Activated CD4-positive, alpha-beta T cell treated with anti-CD3 and anti-CD28 coated beads for 4 hours (primary cell): ENCODE measurements at places on chromosomes 3 and 15.

GRCh38 chr3:168085491-168086119 is 10.1 kb downstream of the GOLIM4 start:
- no peak for DNase-seq

DNA sequence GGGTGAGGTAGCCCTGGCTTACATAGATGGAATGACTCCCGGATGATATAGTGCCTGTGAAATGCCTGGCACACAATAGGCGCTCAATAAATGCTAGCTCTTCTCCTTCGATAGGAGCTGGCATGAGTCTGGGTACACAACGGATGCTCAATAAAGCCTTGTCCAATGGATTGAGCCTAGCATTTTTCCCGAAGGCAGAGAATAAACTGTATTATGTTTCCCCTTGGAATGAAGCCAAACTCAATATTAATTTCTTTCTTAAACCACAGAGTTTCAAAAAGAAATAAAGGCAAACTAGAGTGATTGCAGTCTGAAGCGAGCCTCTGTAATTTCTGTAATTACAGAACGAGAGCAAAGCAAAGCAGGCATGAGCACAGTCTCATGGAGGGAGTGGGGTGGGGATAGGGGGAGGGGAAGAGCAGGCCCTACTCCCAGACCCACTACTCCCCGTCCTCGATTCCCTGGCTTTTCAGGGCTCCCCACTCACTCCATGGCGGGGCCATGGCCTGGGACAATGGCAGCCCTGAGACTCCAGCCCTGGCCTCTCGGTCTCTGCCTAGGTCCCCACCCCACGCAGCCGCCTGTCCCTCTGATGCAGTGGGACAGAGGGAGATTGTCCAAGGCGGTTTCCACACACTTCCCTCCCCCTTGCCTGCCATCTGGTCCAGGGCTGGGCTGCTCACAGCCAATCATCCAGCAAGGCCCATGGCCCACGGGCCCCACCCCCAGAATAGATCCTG is 18.0 kb downstream of the SLC6A1 start:
- no peak for DNase-seq

- no peak for DNase-seq
Measured at GRCh38 chr3:145058483-145058882, 1086.9 kb downstream of the DIPK2A start.

- no peak for DNase-seq
Measured at GRCh38 chr3:118075873-118076272, 958.8 kb downstream of the IGSF11 start.

- no peak for DNase-seq
Measured at GRCh38 chr15:66644869-66645268, 57.2 kb upstream of the SMAD6 start.

DNA sequence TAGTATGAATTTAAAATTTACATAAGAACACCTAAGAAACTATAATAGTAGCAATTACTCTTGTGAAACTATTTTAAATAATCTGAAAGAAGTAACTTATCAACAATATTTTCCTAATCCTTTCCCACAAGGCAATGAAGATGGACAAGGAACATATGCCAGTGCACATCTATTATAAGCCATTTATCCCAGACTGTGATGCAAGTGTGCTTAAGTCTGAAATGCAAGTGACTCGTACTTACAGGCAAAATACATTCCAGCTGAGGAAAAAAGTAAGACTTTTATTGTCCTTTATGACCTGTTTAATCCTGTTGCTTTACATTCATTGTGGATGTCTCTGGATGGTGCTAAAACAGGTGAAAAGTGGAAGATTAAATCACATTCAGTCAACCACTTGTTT is 709.4 kb downstream of the ZNF385D start:
- no peak for DNase-seq

DNA sequence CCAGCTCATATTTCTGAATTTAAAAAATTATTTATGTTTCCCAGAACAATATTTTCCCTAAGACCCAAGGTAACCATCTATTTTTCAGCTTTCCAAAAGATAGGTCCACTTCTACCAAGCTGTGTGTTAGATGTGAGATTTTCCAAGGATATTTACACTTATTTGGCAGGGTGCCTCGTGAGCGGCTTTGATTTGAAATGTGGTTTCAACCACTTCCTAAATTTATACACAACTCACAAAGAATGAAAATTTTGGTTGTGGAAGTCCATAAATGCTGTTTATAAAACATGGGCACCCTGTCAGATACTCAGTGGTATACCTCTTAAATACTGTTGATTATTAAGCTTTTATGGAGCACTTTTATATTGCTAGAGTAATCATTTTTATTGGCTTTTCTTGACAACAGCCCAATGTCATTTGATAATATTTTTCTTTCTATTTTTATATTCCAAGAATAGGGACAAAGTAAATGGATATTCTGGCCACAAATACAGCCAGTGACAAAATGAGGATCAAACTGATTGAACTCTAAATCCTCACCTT is 57.6 kb downstream of the GAP43 start:
- no peak for DNase-seq

GRCh38 chr15:68330416-68330815 is 52.9 kb downstream of the FEM1B start:
- DNase-seq: no peak

DNA sequence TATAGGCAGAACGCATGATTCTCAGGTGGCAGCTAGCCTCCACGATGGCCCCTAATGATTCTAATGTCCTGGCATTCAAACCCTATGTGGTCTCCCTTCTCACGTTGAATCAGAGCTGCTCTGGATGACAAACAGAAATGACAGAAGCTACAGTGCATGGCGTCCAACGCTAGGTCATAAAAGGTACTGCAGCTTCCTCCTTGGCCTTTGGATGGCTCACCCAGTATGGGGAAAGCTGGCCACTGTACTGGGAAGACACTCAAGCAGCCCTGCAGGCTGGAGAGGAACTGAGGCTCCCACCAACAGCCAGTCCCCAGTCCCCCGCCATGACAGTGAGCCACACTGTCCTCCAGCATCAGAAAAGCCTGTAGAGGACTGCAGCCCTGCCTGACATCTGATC is 286.3 kb downstream of the FAM43A start:
- DNase-seq: no peak

GRCh38 chr3:76756577-76756976 is 283.3 kb upstream of the ROBO2 start:
- DNase-seq: no peak

DNA sequence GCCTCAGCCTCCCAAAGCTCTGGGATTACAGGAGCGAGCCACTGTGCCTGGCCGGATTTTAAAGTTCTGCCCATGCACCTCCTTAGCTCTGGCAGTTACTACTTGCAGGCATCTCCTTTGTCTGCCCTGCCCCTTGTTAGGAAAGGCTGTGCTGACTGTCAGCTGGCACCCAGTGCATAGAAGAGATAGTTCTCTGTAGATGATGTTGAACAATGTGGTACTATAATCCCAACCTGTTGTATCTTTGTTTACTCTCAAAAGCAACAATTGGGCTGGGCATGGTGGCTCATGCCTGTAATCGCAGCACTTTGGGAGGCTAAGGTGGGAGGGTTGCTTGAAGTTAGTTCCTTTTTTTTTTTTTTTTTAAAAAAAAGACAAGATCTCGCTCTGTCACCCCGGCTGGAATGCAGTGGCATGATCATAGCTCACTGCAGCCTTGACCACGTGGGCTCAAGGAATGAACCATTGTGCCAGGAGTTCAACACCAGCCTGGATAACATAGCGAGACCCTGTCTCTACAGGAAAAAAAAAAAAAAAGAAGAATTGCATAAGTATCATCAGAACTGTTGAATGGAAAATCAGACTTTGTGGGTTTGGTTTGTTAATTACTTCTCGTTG is 30.6 kb downstream of the FLNB start:
- no peak for DNase-seq

- no peak for DNase-seq
Measured at GRCh38 chr15:33675246-33675645, 293.1 kb upstream of the CHRM5 start.

GRCh38 chr15:65132878-65133547 is 595 bp downstream of the PDCD7 start:
- DNase-seq: no peak

GRCh38 chr3:126035362-126036050 is 48.4 kb downstream of the SLC41A3 start:
- DNase-seq: no peak

DNA sequence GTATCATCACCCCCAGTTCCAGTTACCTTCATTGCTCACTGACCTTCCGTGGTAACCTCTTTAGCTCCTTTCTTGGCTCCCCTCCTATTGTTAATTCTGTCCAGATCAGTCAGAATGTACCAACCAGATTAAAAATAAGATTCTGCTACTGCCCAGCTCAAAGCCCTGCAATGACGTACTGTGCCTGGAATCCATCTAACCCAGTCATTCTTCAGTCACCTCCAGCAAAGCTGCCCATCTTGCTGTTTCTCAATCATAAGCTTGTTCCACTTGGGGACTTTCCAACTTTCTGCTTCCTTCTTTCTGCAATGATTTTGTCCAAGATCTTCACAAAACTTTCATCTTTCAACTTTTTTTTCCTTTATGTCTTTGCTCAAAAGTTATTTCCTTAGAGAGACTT is 512.0 kb upstream of the ZNF385D start:
- DNase-seq: no peak

GRCh38 chr3:38528457-38528856 is 32.3 kb downstream of the EXOG start:
- DNase-seq: no peak

DNA sequence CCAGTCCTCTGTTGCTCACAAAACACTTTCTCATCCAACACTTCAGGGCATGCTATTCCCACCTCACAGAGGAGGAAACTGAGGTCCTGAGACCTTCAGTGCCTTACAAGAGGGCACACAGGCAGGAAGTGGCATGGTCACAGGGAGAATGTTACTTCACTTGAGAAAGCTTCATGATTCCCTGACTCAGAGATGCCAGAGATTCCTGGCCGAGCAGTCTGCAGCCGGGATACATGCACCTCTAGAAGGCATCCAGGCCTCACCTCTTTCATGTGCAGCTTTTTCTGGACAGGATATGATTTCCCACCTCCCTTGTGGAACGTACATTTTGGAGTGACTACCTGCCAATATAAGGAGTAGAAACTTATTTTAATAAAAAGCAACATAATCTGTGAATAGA is 2.8 kb upstream of the SST start:
- DNase-seq: no peak

GRCh38 chr15:22786868-22787698 is 639 bp downstream of the NIPA1 start:
- no peak for DNase-seq

DNA sequence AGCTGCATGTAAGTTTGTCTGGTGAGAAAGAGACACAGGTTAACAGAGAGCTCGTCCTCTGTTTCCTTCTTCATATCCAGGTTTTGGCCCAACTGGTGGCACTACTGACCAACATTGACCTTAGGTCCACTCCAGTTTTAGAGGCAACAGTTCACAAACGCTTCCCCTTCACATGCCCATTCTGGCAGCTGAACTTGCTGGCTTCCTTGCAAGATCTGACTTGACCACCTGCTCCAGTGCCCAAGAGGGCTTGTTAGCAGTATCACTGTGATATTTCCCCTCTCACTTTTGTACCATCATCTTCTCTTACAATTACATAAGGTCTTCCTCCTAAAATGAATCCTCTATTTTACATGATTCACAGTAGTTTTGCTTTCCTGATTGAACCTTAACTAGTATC is 71.3 kb downstream of the CNTN6 start:
- DNase-seq: no peak

DNA sequence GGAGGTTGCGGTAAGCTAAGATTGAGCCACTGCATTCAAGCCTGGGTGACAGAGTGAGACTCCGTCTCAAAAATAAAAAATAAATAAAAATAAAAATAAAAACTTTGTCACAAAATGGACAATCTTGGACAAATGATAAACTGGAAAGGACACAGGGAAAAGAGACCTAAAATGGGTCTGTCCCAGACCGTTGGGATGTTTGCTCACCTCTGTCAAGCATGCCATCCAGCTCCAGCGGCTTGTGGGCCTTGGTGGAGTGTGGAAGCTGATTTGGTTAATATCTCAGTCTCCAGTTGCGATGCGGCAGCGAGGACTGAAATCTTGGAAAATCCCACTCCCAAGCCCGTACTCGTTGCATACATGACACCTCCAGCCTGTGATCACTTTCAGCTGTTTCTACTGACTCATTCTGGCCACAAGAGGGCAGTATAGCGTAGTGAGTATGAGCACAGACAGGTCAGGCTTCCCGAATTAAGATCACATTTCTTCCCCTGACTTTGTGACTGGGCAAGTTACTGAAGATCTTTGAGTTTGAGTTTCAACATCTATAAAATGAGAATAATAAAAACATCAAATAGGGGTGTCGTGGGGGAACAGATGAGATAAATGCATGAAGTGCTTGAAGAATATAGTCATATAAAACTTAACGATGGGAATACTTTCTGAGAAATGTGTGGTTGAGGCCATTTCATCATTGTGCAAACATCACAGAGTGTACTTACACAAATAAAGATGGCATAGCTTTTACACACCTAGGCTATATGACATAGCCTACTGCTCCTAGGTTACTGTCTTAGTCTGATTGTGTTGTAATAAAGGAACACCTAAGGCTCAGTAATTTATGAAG is 19.6 kb upstream of the MOBP start:
- DNase-seq: peak; percentile 58

DNA sequence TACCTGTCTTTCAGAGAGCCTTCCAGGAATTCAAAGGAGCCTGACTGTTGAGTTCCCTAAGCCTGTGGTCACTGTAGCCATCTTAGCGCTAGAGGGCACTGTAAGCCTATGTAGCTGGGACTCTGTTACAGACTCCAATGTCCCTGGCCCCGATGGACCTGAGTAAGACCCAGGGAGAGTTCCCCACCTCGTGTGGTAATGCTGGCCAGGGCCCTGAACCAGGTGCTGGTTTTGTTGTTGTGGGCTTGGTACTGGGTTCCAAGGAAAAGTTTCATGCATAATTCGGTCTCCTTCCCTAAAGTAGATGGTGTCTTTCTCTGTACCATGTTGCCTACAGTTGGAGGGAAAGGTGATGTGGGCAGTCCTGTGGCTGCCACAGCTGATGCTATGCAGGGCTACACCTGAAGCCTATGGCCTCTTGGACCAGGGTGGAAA is 32.4 kb downstream of the CDAN1 start:
- peak; percentile 51 for DNase-seq

GRCh38 chr3:24937228-24937627 is 442.6 kb upstream of the THRB start:
- DNase-seq: no peak

DNA sequence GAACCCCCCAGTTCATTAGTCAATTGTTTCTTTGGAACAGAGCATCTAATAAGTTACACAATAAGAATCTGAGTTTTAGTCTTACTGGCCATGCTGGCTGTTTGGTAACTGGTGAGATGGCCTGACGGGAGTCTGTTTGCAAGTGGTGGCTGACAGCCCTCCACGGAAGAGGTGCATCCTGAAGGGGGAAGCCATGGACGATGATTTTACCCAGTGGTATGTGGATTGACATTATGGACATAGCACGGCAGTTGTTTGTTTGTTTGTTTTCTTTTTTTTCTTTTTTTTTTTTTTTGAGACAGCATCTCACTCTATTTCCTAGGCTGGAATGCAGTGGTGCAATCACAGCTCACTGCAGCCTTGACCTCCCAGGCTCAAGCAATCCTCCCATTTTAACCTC is 156.0 kb downstream of the RPLP1 start:
- no peak for DNase-seq

DNA sequence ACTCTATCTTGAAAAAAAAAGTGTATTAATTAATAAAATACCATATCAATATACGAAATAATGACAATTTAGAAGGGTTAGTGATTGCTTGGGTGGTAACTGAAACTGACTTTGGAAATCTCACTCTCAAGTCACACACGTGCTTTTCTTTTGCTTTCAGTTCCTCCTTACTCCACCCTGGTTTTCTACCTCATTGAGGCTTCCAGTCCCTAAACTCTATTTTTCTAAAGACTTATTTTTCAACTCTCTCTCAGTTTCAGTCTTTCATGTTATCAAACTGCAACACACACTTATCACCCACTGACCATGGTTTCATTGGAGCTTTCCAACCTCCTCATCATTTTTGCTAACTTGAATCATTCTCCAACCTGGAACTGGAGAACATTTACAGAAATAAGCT is 23.5 kb downstream of the IL12A start:
- no peak for DNase-seq
